ENCODE measurements at places on chromosomes 3 and 15. TPM values are rescaled to one million over a fixed set of nuclear protein-coding genes. Genes with fewer than 3 reads are reported as not detected.
A peak's percentile ranks its signal among the peaks of the same experiment; 100 is the strongest.

Gene CCDC50
- 83.5 TPM for total RNA-seq

Gene KBTBD8
- 0.20 TPM for total RNA-seq

Gene ADGRG7
- not detected for total RNA-seq

Gene ANKRD34C
- total RNA-seq, result not detected

Gene CFAP91
- total RNA-seq, result 17.4 TPM

Gene CACNA2D3
- 3.3 TPM for total RNA-seq

Gene HTR3E
- total RNA-seq, result not detected

Gene ZNF860
- total RNA-seq, result 1.8 TPM

Gene LYZL4
- not detected for total RNA-seq

Gene MRPL46
- 17.3 TPM for total RNA-seq

Gene NECTIN3
- 40.2 TPM for total RNA-seq

Gene RHOV
- total RNA-seq, result 0.39 TPM

Gene SEMA5B
- 19.7 TPM for total RNA-seq

DNA sequence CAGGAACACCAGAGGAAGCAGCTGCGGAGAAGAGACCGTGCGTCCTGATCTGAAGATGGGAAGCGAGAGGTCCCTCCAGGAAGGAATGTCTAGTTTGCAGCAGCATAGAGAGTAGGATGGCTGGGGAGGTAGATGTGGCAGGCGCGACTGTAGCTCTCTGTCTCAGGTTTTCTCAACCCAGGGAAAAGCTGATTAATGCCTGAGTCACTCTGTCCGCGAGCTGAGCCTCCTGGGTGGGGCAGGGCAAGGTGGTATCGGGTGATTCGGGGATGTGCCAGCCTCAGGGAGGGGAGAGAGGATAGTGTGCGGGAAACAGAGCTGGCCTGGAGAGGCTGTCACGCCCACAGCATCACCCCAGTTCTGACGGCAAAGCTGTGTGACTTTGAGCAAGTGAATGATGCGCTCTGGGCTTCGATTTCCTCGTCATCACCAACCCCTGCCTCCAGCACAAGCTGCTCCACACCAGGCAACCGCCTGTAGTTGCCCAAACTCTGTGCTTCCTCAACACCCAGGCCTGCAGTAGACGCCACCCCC lies 28.4 kb downstream of the CPN2 start:
- H3K4me1 ChIP-seq, result no peaks in the 10 kb centered on the region
- H3K27ac ChIP-seq, result no peak overlapping the region
- no peak for DNase-seq
- no peak overlapping the region for H3K4me3 ChIP-seq

GRCh38 chr3:5974630-5975322 lies 787.3 kb downstream of the EDEM1 start:
- no peaks in the 10 kb centered on the region for H3K36me3 ChIP-seq
- H3K27ac ChIP-seq, result no peak overlapping the region
- DNase-seq, result no peak
- H3K27me3 ChIP-seq, result no peaks in the 10 kb centered on the region

DNA sequence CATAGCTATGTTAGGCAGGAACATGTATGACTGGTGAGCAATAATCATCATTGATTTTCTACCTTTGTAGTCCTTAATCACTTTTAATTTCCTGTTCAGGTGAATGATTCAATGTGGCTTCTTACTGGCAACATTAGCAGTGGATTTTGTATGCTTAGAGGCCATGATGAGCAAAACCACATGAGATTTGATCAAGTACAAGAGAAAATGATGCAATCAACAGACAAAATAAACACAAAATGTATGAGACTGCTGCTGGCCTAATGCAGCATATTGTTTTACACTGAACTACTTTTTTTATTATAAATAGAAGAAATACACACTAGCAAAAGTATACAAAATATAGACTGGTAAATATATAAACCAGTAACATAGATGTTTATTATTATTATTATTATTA lies 47.5 kb upstream of the SI start:
- DNase-seq, result no peak
- H3K27ac ChIP-seq, result no peak overlapping the region
- no peak overlapping the region for H3K4me3 ChIP-seq
- H3K4me1 ChIP-seq, result no peaks in the 10 kb centered on the region
- no peaks in the 10 kb centered on the region for H3K36me3 ChIP-seq
- no peaks in the 10 kb centered on the region for H3K27me3 ChIP-seq

DNA sequence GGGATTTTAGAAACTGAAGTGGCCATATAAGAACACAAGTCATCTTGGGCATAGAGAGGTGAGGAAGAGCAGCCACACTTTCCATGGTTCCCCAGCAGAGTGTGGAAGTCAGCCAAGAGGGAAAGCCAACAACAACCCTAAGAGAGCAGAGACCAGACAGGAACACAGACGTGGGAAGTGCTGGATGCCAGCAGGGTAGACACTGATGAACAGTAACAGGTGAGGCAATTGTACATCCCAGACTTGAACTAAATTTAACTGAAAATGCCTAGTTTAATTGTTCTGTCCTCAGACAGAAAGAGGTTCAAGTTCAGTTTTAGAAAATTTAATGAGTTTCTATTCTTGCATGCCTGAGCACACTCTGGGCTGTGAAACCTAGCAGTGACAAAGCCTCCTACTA lies 212.1 kb downstream of the ATP8B4 start:
- peaks cover 42% of the 10 kb centered on the region for H3K4me1 ChIP-seq
- DNase-seq, result no peak
- no peaks in the 10 kb centered on the region for H3K36me3 ChIP-seq
- no peak overlapping the region for H3K27ac ChIP-seq
- H3K4me3 ChIP-seq, result no peak overlapping the region

DNA sequence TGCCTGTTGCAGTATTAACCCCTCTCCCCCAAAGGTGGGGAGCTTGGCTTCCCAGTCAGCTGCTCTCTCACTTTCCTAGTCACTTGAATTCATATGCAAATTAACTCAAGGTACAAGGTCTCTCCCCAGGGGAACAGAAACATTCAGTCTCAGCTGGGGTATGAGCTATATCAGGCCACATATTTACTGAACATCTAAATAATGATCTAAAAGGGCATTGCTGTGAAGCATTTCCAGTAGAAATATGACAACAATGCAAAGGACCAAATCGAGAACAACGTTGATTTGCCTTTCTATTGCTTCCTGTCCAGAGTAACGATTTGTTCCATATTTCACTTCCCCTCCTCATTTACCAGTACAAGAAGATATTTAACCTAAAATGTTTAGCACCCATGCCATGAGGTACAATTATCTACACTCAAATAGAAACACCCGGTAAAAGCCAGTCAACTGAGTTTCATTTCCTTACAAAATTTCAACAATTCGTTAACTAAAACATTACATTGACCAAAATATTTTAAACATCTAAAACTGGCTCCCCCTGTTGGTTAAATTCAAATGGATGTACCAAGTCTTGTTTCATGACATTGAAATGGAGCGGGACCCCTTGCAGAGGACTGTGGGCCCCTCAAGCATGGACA lies 36.5 kb upstream of the KLHL6 start:
- no peak for DNase-seq
- H3K36me3 ChIP-seq, result no peaks in the 10 kb centered on the region
- no peaks in the 10 kb centered on the region for H3K27me3 ChIP-seq
- H3K4me3 ChIP-seq, result no peak overlapping the region
- H3K27ac ChIP-seq, result no peak overlapping the region

DNA sequence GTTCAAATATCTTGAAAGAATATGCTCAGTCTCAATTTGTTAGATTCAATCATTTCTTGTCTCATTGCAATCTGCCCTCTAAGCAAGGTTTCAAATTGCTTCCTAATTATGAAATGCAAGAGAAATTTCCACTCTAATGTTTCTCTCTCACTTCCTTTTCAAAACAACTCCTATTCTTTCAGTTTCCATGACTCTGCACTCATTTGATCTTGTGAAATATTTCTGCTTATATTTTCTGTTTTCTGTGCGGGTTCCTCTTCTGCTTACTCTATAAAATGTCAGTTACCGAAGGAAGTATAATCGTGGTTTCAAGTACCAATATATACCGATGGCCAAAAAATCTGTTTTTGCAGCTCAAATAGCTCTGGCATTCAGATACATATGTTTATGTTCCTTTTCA lies 521.9 kb upstream of the NAALADL2 start:
- no peaks in the 10 kb centered on the region for H3K4me1 ChIP-seq
- no peak for DNase-seq
- H3K27ac ChIP-seq, result peak overlapping the region; percentile 8
- H3K27me3 ChIP-seq, result no peaks in the 10 kb centered on the region
- H3K4me3 ChIP-seq, result no peak overlapping the region

DNA sequence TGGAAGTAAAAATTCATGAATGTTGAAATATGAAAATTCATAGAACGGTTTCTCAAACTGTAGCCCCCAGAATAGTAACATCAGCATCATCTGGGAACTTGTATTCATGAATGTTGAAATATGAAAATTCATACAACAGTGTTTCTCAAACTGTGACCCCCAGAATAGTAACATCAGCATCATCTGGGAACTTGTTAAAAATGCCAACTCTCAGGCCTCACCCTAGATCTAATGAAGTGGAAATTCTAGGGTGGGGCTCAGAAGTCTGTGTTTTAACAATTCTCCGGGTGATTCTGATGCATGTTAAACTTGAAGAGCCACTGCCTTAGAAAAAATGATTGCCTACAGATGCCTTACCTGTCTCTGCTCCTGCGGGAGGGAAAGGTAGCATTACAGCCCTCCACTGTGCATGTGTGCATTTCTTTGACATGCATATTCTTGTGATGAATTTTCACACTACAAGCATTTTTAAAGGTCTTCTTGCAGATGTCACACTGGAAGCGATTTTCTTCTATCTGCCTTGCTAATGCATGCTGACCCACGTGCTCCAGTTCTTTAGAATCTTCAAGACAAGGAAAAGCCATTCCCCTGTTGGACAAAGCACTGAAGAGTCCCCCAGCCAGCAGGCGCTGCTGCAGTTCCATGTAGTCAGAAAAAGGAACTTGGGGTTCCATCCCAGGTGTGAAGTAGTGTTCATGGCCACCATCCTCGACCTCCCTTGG lies 21.7 kb downstream of the BNC1 start:
- no peak overlapping the region for H3K27ac ChIP-seq
- no peaks in the 10 kb centered on the region for H3K4me1 ChIP-seq
- DNase-seq, result no peak

- no peak overlapping the region for H3K4me3 ChIP-seq
- H3K27me3 ChIP-seq, result no peaks in the 10 kb centered on the region
- no peaks in the 10 kb centered on the region for H3K36me3 ChIP-seq
- DNase-seq, result no peak
These were observed 9.3 kb downstream of the COLQ start for GRCh38 chr3:15512166-15512565.

- no peaks in the 10 kb centered on the region for H3K4me1 ChIP-seq
- H3K36me3 ChIP-seq, result no peaks in the 10 kb centered on the region
- no peaks in the 10 kb centered on the region for H3K27me3 ChIP-seq
- DNase-seq, result no peak
- no peak overlapping the region for H3K27ac ChIP-seq
These were observed 3.7 kb downstream of the SLC6A20 start for GRCh38 chr3:45792516-45793172.

DNA sequence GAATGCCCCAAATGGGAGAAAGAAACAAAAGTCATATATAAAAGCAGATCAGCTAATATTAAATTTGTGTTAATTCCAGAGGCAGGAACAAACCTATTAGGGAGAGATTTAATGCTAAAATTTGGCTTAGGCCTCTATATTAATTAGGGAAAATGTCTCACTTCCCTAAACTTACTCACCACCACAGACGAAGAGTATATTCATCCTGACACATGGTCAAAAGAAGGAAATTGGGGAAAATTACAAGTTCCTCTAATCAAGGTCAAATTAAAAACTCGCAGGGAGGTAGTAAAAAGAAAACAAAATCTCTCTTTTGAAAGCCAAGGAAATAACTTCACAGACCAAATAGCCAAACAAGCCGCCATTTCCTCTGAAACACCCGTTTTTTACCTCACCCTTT lies 32.2 kb downstream of the GRM2 start:
- H3K36me3 ChIP-seq, result no peaks in the 10 kb centered on the region
- no peaks in the 10 kb centered on the region for H3K4me1 ChIP-seq
- no peak overlapping the region for H3K27ac ChIP-seq
- H3K27me3 ChIP-seq, result no peaks in the 10 kb centered on the region
- H3K4me3 ChIP-seq, result no peak overlapping the region
- DNase-seq, result no peak

DNA sequence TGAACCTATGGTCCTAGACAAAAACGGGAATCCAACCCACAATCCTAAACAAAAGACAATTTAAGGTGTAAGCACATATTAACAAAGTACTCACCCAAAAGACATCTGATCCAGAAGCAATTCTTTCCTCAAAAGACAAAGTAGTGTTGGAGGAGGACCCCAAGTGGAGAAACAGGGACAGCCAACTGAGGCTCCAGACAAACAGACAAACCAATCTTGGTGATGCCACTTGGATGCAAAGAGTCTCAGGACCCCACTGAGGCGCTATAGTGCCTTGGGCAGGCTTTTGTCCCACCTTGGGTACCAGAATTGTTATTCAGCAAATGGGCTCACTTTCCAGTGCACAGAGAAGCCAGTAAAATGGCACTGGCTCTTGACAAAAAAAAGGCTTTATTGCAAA lies 613.8 kb downstream of the DIPK2A start:
- H3K36me3 ChIP-seq, result no peaks in the 10 kb centered on the region
- DNase-seq, result no peak
- H3K4me1 ChIP-seq, result no peaks in the 10 kb centered on the region
- H3K27me3 ChIP-seq, result no peaks in the 10 kb centered on the region
- H3K4me3 ChIP-seq, result no peak overlapping the region

- H3K4me3 ChIP-seq, result no peak overlapping the region
- H3K27me3 ChIP-seq, result no peaks in the 10 kb centered on the region
- H3K4me1 ChIP-seq, result peaks cover 17% of the 10 kb centered on the region
- H3K27ac ChIP-seq, result no peak overlapping the region
- H3K36me3 ChIP-seq, result no peaks in the 10 kb centered on the region
These were observed 13.0 kb upstream of the ATP1B3 start for GRCh38 chr3:141863491-141863890.

DNA sequence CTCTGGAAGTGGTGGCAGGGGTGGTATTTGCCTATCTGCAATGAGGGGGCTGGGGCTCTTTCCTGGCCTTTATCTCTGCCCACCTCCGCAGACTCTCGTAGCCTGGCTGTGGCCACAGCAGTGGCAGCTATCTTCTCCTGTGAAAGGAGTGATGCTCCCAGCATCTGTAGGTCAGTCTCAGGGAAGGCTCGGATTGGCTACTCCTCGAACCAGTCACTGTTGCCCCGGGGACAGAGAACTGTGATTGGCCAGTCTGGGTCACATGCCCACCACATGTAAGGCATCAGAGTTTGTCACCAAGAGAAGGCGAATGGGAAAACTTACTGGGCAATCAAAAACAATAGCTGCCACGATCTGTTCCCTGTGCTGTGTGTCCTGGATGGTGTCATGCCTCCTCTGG lies 30.1 kb upstream of the FGD5 start:
- H3K27me3 ChIP-seq, result no peaks in the 10 kb centered on the region
- no peak overlapping the region for H3K27ac ChIP-seq
- no peak for DNase-seq
- no peak overlapping the region for H3K4me3 ChIP-seq

- H3K4me3 ChIP-seq, result no peak overlapping the region
- no peaks in the 10 kb centered on the region for H3K27me3 ChIP-seq
- no peak overlapping the region for H3K27ac ChIP-seq
These were observed 10.4 kb upstream of the ACAP2 start for GRCh38 chr3:195453236-195453635.

GRCh38 chr3:23501201-23501802 lies 298.2 kb downstream of the UBE2E2 start:
- no peaks in the 10 kb centered on the region for H3K27me3 ChIP-seq
- DNase-seq, result no peak
- H3K27ac ChIP-seq, result no peak overlapping the region

Data from tibial nerve (tissue), 4 donors.